ENCODE measurements at places on chromosomes 12 and 14.

DNA sequence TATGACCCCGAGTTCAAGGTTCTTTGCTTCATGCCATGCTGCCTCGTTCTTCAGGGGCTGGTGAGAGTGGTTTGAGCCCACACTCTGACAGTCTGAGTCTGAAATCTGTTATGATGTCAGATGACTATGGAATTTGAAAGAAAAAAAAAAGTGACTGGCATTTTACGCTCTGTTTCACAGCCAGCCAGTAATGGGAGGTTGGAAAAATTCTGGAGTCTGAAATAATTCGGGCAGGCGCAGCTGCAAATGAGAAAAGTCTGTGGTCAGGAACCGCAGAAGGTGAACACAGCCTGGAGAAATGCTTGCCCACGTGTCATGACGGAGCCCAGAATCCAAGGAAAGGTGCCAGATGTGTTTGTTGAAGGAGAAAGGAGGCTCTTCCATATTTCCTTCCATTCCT is 269.8 kb upstream of the PWP1 start:
- no peak for DNase-seq

GRCh38 chr12:18634382-18634781 is 103.4 kb downstream of the PLCZ1 start:
- DNase-seq = no peak

- no peak for DNase-seq
Measured at GRCh38 chr14:23443411-23443812, 8.0 kb upstream of the MYH7 start.

- no peak for DNase-seq
Measured at GRCh38 chr14:62029569-62029924, 267.3 kb downstream of the SNAPC1 start.

- DNase-seq = no peak
Measured at GRCh38 chr12:1544996-1545700, 49.2 kb downstream of the FBXL14 start.

GRCh38 chr12:131065279-131065678 is 111.6 kb downstream of the ADGRD1 start:
- DNase-seq = no peak

DNA sequence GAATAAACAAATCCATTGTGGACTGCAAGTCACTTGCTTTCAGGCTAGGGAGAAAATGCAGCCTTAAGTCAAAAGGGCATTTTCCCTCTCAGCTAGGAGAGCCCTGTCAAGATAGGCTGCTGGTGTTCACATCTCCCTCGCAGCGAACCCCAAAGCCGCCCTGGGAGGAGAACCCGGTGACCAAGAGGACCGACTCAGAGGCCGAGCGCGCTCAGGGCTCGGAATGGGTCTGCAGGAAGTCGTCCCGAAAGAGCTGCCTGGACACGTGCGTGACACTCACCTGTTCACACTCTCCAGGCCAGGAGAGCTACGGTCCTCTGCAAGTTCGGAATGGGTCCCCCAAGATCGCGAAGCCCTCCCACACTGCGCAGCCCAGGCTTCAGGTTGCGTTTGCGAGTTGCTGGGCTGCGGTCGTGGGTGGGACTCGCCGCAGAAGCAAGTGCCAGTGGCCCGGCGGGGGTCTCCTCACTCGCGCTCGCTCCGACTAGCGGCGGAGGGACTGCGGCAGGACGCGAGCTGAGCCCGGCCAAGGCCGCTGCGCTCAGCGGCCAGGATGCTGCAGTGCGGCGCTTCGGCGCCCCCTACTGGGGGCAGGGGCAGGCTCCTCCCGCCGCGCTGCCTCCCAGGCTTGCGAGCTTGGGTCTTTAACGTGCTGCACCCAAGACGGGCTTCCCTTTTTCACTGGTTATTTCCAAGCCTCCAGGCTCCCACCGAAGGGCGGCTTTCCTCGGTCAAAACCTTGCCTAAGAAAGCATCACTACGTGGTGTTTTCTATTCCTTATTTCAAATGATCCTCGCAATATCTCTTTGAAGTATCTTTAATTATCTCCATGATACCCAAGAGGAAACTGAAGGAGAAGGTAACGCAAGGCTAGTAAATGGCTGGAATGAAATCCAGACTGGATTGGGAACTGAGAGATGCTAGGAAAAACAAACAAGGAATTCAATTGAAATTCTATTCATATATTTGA is at the start of gene RERG:
TSS of gene RERG (minus strand) at position 503 of the 971 bp plus-strand sequence. CDS start 3,928 bp downstream, outside the sequence.
- peak; percentile 78 for DNase-seq

DNA sequence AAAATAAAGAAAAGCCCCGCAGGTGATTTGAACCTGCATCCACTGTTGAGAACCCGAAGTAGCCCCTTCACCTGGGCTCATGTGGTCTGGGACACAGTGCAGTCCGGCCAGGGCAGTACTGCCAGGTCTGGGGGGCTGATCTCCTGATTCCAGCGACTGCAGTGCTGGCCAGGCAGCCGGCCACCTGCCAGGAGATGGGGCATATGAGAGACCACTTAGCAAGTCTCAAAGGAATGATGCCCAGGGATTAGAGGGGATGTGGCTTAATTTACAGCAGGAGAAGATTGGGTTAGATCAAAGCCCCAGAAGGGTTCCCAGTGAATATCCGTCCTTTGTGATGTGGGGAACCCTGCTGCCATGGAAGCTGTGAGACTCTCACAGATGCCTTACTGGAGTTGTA is 113.3 kb downstream of the PRMT8 start:
- peak; percentile 39 for DNase-seq

GRCh38 chr12:67649570-67650387 is 1.2 kb downstream of the DYRK2 start:
- DNase-seq = no peak

- DNase-seq = no peak
Measured at GRCh38 chr12:29754235-29755189, 29.2 kb downstream of the TMTC1 start.

DNA sequence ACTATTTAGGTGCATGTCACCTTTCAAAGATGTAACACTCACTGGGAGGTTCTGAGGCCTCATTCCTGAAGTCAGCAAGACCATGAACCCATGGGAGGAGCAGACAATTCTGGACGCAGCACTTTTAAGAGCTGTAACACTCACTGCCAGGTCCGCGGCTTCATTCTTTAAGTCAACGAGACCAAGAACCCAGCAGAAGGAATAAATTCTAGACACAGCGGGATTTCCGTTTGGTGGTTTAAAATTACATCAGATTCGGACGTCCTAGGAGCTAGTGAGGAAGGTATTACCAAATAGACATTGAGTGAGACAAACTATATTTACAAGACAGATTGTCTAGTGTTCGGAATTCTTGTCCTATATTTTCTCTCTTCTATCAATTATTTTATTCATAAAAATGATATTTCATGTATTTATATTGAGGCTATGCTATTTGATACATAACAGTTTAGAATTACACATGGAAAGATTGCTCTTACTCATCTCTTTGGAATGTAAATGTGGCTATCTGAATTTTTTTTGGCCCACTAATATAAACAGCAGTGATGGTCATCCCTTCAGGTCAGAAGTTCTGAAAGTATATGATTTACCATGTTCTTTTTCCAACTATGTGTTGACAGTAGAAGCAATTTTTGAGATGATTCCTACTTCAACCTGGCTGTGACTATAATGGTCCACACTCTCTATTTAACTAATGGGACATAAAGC is 1973.0 kb upstream of the FLRT2 start:
- DNase-seq = no peak

- DNase-seq = no peak
Measured at GRCh38 chr14:90458536-90458935, 61.7 kb downstream of the CALM1 start.

GRCh38 chr12:48717252-48717695 is 767 bp upstream of the CCNT1 start:
- DNase-seq = no peak

GRCh38 chr12:16492240-16492639 is 113.7 kb downstream of the LMO3 start:
- DNase-seq = no peak

DNA sequence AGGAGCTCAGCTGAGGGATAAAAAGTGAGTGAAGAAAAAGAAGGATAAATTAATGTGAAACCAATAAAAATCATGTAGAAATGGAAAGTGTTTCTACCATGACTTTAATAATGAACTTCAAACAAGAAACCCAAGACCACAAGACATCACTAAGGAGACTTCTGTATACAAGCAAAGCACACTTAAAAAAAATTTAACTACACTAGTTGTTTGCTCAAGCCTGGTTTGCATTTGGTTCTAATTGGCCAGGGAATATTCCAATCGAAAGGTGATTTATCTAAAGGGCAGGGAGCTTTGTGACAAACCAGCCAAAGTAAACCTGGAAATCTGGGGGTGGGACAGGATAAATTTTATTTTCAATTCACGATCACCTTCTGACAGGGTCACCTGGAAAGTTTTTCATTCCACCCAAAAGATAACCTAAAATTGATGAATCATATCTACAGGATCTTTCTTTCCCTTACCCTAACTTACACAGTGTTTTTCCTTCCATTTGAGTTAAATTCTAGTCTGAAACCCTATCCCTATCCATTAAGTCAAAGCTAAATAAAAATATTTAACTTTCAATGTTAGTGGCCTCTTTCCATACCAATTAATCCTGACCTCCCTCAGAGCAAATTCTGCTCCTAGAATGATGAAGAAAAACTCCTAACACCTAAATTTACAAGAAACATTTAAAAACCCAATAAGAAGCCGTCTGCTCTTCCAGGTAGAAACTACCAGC is 2.6 kb downstream of the EGLN3 start:
- no peak for DNase-seq

GRCh38 chr12:127528551-127528950 is 738.4 kb upstream of the TMEM132C start:
- DNase-seq = no peak

GRCh38 chr12:9796346-9796745 is 30.9 kb upstream of the KLRF1 start:
- no peak for DNase-seq

GRCh38 chr12:32273712-32274111 is 125.6 kb upstream of the FGD4 start:
- DNase-seq = no peak

DNA sequence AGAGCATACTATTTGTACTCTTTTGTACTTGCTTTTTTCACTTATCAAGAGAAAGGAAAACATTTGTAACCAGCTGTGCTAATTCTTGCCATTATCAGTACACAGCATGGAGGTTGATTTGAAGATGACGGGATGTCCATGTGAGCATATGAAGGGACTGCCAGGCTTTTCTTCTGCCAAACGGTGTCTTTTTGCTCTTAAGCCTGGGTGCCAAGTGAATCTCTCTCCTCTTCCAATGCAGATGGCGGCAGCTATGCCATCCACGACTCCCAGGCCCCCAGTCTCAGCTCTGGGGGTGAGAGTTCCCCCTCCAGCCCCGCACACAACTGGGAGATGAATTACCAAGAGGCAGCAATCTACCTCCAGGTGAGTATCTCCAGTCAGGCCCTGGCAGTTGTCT is 38.9 kb downstream of the TPCN1 start:
- DNase-seq = no peak

DNA sequence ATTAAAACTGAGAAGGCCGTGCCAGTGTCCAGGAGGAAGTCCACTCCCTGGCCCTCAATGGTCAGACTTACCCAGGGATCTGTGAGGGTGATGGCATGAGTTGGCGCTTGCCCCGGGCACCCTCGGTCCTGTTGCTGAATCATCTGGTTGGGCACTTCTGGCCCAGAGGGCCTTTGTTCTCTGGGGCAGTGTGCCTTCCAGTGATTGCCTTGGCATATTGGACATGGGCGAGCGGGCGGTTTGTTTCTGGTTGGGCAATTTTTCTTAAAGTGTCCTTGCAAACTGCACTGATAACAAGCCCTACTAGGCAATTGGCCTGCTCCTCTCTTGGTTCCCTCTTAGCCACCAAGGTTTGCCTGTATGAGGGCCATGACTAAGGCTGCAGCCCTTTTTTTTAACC is 69.5 kb upstream of the ZDHHC17 start:
- DNase-seq = no peak

DNA sequence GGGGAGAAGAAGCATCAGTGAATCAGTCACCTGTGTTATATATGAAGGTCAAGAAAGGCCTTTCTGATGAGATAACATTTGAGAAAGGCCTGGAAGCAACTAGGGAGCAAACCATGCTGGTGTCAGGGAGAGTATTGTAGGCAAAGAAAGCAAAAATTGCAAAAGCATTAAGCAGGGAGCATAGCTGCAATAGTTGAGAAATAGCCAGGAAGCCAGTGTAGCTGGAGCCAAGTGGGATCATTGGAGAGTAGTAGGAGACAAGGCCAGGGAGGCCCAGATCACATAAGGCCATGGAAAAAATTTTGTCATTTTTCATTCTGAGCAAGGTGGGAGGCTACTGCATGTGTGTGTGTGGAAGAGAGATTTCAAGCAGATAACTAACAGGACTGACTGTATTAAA is 18.8 kb upstream of the MAGOHB start:
- DNase-seq = no peak

DNA sequence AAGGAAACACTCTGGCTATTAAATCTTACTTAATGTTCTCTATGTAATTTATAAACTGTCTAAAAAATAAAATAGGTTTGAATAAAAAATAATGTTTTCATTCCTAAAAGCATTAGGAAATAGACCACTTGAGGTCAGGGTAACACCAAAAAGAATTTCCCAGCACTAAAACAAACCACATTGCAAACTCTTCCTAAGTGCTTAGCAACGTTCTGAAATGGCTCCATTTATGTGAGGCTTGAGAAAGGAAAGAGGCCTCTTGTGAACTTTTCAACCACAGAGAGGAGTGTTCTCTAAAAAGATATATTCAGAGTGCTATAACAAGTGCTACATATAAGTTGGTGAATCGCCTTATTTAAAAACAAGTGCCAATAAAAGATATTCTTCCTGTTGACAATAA is 42.7 kb downstream of the ALX1 start:
- no peak for DNase-seq

DNA sequence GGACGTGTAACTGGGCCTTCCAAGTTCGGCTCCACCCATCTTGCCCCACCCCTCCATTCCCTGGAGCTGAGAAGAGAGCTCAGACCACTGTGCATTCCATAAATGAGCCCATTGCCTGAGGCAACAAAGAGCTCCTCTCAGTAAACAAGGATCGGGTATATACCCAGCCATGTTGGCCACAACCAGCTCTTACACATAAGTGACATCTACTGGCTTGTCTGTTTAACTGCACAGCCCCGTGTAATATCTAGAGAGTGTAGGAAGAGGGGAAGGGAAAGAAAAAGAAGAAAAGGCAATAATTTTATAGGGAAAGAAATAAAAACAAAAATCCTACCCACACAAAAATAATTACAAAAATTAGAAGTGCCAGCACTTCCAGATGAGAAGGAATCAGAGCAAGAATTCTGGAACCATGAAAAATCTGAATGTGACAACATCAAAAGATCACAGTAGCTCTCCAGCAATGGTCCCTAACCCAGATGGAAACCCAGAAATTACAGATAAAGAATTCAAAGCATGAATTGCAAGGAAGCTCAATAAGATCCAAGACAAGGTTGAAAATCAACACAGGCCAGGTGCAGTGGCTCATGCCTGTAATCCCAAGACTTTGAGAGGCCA is 308.1 kb downstream of the RPAP3 start:
- DNase-seq = peak; percentile 31
